ENCODE measurements at places on chromosomes 16 and 17.

DNA sequence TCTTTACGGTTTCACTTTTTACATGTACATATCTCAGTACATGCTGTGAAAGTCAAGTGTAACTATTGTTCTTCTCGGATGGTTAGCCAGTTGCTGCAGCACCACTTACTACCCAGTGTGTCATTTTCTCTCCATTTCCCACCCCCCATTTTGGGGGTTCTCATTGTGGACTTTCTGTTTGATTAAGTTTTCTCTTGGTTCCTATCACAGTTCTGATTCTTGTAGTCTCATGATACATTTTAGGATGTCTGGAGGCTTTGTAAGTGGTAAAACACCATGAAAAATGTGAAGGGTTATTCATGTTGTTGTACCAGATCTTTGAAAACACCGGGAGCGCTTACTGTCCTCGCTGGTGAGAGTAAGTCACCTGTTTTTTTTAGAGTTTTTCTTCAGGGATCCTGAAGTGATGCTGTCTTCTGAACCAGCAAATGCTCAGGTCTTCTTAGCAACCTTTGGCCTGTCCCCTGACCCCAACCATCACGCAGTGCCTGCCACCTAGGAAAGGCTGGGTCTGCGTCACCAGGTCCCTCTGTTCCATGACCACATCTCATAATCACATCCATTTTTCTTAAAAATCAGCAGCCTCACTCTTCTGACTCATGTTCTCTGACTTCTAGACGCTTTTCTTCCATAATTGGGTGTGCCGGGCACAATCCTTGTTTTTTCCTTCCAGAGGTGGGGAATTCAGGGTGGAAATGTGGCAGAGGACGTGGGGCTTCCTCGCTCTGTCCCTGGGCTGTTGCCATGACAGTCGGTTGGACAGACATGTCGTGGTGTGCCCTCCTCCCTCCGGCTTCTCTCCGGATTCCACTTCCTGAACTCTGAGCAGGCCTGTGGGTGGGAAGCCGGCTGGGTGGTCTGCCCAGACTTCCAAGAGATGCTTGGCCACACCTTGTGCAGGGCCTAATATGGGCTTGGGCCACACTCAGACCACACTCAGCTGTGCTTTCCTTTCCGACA, 102.6 kb downstream of the NTN1 start:
- DNase-seq, result no peak

DNA sequence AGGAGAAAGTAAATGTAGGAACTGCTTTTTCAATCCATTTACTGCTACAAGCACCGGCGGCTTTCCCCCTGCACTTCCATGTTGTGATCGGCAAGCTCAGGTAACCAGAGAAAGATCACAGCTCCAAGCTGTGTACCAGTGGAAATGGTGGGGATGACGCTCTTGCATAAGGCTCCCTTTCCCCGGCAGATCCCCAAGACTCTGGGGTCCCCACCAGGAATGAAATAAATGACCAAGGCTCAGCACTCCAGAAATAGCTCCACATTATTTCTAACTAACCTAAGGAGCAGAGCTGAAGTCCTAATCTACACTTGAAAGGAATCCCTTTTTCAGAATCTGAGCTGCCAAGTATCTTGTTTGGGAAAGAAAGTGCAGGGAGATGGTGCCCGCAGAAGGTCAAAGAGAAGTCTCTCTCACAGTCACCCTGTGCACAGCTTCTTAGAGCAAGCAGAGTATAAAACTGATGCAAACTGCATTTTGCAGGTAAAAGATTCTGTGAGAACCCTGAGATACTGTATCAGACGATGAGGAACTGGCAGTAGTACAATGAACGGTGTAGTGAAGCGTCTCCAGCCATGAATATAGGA, 11.1 kb downstream of the GRB2 start:
- DNase-seq, result no peak

GRCh38 chr16:12258861-12259645, 282.5 kb downstream of the SNX29 start:
- DNase-seq, result no peak

GRCh38 chr17:4721203-4722135, 9.8 kb upstream of the MED11 start:
- DNase-seq, result no peak

GRCh38 chr17:16342979-16343378, 10.3 kb downstream of the CENPV start:
- DNase-seq, result no peak

DNA sequence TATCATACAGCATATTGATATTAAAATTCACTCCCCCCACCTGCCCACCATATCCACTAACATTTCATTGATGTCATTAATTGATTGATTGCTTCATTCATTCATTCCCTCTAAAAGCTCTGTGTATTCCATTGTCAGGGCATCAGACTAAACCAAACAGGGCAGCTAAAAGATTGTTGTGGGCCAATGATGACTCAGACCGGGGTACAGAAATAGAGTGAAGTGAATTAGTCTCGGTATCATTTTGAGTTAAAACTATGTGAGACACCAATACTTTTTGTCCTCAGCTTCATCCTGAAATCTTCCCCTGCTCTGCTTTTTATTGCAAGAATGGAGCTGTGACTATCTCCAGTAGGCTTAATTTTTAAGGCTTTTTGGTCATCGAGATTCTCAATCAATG, 868.3 kb downstream of the CDH11 start:
- DNase-seq, result no peak

GRCh38 chr17:77354670-77355455, 214.1 kb downstream of the SEC14L1 start:
- DNase-seq, result no peak

- DNase-seq, result peak; percentile 43
Observed at GRCh38 chr17:1643293-1643998, 2.1 kb downstream of the SCARF1 start.

DNA sequence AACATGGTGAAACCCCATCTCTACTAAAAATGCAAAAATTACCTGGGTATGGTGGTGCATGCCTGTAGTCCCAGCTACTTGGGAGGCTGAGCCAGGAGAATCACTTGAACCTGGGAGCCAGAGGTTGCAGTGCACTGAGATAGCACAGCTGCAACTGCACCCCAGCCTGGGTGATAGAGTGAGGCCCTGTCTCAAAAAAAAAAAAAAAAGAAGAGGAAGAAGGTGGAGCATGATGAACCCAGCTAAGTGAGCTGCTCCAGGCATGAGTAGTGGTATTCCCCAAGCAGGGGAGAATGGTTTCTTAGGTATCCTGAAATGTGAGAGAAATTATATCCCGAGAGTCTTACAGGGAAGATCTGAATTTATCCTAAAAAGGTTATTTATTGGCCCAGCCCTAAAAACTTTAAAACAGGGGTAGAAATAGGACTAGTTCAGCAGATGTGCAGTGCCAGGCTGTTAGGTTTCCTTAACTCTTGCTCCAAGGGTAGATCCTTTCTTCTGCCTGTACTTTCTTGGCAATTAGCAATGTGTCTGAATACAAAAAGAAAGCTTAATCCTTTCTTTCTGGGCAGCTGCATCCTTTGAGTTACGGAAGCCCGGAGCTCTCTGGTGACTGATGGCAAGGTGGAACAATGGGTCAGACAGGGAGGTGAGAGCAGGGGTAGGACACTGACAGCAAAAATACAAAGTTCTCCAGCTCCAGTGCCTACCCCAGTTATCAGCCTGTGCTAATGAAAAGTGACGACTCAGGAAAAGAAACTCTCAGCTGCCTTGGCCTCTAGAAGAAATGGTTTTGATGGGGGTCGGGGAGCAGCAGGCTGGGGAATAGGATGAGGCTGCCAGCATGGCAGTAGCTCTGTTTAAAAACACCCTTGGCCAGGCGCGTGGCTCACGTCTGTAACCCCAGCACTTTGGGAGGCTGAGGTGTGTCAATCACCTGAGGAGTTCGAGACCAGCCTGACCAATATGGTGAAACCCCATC, 36.5 kb upstream of the TOB1 start:
- DNase-seq, result no peak

DNA sequence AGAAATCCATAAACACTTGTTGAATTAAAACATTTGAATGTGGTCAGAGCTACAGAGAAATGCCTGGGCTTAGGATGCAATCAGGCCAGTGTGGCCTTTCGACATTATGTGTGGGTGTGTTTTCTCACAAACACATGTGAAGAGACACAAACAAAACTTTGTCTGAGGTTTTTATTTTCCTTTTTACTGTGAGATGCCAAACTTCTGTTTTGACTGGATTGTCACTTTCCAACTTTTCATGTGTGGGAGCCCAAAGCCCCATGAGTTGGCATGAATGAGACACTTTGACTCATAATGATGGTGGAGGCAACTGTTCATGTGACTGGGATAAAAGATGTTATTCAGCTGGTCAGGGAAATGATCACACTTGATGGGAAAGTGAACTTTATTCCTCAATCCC, 71.9 kb upstream of the GAS7 start:
- no peak for DNase-seq

- DNase-seq, result no peak
Observed at GRCh38 chr17:41026715-41027471, at the start of gene KRTAP1-5. TSS of gene KRTAP1-5 (minus strand) at chr17:41027208. CDS start at chr17:41027155, 53 bp downstream.

DNA sequence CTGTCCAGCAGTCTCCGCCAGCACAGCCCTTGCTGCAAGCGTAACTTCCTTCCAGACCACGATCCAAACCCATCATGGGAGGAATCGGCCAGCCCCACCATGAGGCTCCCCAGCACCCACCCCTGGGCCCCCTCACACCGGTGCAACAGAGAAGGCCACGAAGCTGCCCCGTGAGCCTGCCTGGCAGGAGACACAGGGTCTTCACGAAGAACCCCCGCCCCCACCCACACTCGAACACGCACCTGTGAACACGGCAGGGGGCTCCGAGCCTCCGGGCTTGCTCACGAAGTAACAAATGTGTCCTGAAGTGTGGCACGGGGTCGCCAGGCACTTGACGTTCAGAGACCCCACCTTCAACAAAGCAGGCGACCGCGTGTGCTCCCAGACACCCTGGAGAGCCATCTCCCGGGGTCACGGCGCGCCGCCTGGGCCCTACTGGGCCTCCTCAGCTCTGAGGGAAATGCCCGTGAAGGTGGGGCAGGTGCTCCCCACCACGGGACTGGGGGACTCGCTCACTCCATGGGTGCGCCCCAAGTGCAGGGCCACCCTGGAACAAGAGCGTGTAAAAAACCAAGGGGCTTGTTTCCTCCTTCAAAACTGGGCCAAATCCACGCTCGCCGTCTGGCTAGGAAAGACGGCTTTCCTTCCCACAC, 7.6 kb downstream of the HAGH start:
- no peak for DNase-seq

DNA sequence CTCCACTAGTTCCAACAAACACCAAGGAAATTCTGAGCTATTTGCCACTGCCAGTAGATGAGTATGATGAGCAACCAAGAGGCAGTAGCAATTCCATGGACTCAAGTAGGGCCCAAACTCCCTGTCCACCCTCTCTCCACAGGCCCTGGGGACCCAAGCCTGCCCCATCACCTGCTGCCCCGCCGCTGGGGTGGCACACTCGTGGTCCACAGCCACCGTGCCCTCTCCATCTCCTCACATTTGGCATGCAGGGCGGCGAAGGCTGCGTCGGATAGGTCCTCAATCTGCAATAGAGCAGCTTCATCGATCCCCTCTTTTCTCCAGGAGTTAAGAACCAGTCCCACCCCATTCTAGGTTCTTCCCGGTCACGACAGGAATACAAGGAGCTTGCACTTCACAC, 33.9 kb downstream of the STH start:
- DNase-seq, result no peak

DNA sequence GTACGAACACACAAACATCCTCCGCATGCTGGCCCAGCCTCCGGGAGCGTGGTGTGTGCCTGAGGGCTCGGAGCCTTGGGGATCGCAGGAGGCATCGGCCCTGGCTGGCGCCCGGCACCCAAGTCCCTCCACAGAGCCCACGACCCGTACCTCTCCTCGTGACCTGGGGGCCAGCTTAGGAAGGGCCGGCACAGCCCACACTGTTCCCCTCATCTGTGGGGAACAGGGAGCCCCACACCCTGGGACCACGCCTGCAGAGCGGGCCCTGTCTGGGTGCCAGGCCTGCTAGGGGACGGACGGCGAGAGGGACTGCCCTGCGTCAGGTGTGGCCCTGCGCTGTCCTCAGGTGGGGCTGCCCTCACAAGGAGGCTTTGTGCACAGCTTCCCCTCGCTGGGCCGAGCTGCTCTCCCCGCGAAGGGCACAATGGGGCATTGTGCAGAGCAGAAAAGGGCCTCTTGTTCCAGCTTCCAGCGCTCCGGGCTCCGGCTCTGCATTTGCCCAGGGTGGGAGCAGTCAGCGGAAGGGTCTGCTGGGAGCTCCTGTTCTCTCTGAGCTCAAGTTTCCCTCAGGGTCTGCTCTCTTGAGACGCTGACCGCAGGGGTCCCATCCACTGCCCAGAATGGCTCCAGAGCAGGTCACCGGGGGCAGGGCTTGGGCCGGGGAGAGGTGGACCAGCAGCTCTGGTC, 1.7 kb upstream of the LMF1 start:
- DNase-seq, result no peak

DNA sequence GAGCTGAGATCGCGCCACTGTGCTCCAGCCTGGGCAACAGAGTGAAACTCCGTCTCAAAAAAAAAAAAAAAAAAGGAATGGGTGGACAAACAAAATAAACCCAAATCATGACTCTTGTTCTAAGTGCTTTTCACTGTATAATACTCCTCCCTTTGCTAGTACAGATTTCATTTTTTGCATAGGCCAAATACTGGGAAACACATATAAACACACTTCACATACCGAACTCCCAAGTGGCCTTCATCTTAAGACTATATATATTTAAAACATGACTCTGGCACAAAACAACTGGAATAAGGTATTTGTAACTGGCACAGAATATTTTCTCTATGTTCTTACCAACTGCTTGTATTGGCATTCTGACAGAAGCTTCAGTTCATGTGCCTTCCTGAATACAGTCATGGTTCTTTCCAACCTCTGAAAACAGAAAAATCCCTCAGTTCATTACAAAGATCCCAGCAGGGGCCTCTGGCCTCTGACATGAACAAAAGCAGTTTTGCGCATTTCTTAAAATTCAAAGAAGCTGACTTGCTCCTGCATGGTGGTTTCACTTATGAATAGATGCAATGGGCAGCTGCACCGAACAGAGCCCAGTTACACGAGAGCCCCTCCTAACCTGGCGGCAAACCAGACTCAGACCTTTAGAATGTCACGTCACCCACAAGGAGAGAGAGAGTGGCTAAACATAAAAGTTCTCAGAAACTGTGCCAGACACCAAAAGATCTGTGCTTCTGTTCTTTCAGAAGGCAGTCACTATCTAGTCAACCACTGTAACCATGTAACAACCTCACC, 19.1 kb upstream of the COPRS start:
- no peak for DNase-seq
